Activated CD8-positive, alpha-beta memory T cell treated with anti-CD3 and anti-CD28 coated beads, Interleukin-2, amount 10 ng/mL, durations not matched to agents 7 days and 5 days (primary cell): ENCODE measurements at places on chromosomes 13 and 19. TPM values are rescaled to one million over a fixed set of nuclear protein-coding genes. Genes with fewer than 3 reads are reported as not detected.

- peak overlapping the region; percentile 92 for H3K27ac ChIP-seq
- peaks cover 24% of the 10 kb centered on the region for H3K36me3 ChIP-seq
- DNase-seq, result peak; percentile 91
- no peaks in the 10 kb centered on the region for H3K27me3 ChIP-seq
- H3K4me3 ChIP-seq, result peak overlapping the region; percentile 33
These were observed 12.6 kb downstream of the XRCC1 start for GRCh38 chr19:43562698-43563241.

DNA sequence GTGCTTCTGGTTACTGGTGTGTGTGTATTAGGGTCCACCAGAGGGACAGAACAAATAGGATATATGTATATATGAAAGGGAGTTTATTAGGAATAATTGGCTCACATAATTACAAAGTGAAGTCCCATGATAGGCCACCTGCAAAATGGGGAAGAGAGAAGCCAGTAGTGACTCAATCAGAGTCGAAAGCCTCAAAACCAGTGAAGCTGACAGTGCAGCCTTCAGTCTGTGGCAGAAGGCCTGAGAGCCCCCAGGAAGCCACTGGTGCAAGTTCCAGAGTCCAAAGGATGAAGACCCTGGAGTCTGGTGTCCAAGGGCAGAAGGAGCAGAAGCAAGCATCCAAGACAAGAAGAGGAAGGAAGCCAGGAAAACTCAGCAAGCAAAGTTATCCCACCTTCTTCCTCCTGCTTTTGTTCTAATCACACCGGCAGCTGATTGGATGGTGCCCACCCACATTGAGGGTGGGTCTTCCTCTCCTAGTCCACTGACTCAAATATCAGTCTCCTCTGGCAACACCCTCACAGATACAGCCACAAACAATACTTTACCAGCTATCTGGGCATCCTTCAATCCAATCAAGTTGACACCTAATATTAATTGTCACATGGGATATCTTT is 21.7 kb upstream of the SCEL start:
- no peak overlapping the region for H3K27ac ChIP-seq
- H3K4me3 ChIP-seq, result no peak overlapping the region
- H3K36me3 ChIP-seq, result no peaks in the 10 kb centered on the region
- DNase-seq, result no peak
- no peaks in the 10 kb centered on the region for H3K27me3 ChIP-seq

- H3K4me3 ChIP-seq, result no peak overlapping the region
- H3K27me3 ChIP-seq, result no peaks in the 10 kb centered on the region
- H3K36me3 ChIP-seq, result no peaks in the 10 kb centered on the region
- no peak overlapping the region for H3K27ac ChIP-seq
- H3K4me1 ChIP-seq, result no peaks in the 10 kb centered on the region
These were observed 2357.8 kb upstream of the PCDH20 start for GRCh38 chr13:63773476-63773875.

DNA sequence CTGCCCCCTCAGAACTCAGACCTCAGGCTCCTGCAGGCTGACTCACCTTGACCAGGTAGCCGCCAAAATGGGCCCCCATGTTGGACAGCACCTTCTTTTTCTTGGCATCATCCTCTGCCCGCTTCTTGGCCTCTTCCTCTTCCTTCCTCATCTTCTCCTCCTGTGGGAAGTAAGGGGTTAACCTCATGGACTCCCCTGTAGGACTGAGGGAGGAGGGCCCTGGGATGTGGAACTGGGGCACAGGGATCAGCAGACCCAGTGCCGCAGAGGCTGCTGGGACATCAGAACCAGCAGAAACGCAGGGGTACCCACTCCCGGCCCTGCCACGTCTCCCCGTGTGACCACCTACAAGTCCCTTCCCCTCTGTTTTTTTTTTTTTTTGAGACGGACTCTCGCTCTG is 11.1 kb downstream of the TNNT1 start:
- DNase-seq, result no peak
- H3K4me3 ChIP-seq, result no peak overlapping the region
- H3K27me3 ChIP-seq, result peaks cover 29% of the 10 kb centered on the region
- no peaks in the 10 kb centered on the region for H3K36me3 ChIP-seq
- H3K27ac ChIP-seq, result no peak overlapping the region

WDR88 gene
- not detected for total RNA-seq

ITPKC gene
- total RNA-seq, result 5.8 TPM
